ENCODE measurements at places on chromosomes 1 and 21. TPM values are rescaled to one million over a fixed set of nuclear protein-coding genes. Genes with fewer than 3 reads are reported as not detected.

DNA sequence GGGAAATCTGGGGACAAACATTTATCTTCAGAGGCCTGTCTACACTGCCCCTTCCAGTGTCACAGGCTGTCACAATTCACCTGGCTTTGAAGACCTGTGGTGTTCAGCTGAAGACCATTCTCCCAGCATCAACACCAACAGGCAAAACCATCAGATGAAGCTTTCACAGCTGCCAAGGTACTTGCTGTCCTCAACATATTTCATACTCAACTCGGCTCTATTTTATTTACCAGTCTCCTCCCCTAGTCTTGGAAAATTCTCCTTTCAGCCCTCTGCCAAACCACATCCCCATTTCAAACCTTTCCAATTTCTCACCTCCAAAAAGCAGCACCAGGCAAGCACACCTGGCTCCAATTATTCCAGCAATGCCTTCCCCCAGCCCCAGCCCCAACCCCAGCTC is 108.8 kb downstream of the TGFBR3 start:
- DNase-seq: no peak

The UBE2U gene
- not detected for total RNA-seq

The TARBP1 gene
- 29.7 TPM for total RNA-seq

GRCh38 chr1:61244114-61244513 is 161.8 kb downstream of the NFIA start:
- no peak for DNase-seq

DNA sequence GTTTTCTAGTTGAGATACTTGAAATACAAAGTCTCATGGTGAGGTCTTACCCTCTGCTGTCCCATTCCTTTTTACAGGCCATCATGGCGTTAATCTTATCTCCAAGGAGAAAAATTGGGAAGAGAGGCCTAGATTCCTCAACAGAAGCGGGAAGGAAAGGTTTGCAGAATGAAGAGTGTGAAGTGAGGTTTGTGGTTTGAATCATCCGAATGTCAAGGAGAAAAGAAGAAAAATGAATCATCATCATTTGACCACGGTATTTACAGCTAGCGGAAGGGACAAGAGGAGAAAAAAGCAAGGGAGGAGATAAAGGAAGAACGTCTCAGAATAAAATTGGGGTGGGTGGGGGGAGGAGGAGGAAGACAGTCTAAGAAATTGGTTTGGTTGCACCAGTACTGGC is 935 bp upstream of the COG2 start:
- peak; percentile 89 for DNase-seq

The SLC35A3 gene
- 28.3 TPM for total RNA-seq

- DNase-seq: no peak
Observed at GRCh38 chr1:160491017-160491416, 32.0 kb downstream of the SLAMF6 start.

DNA sequence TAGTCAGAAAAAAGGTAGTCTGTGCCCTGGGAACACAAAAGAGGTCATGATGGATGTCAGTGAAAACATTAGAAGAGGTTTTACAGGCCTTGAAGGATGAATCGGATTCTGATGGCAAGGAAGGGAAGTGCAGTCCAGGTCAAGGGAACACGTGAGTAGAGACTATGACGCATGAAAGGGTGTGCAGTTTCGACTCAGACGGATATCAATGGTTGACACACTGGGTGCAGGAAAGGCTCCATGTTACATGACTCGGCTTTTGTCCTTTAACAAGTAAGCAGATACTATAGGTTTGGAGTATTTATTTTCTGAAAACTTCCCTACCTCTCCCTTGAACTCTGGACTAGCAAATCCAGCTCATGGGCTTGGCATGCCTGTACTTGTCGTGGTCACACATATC is 55.3 kb downstream of the SEC16B start:
- DNase-seq: no peak

The ERICH3 gene
- not detected for total RNA-seq

GRCh38 chr1:1067284-1067859 is 6.7 kb downstream of the RNF223 start:
- no peak for DNase-seq

GRCh38 chr1:111605576-111605975 is 14.0 kb upstream of the RAP1A start:
- DNase-seq: peak; percentile 92

The RCSD1 gene
- total RNA-seq: under 0.01 TPM

Measured in osteoblast (primary cell).